Activated CD4-positive, alpha-beta memory T cell treated with anti-CD3 and anti-CD28 coated beads, Interleukin-2, amount 10 ng/mL, durations not matched to agents 7 days and 5 days (primary cell): ENCODE measurements at places on chromosomes 11 and 22.

DNA sequence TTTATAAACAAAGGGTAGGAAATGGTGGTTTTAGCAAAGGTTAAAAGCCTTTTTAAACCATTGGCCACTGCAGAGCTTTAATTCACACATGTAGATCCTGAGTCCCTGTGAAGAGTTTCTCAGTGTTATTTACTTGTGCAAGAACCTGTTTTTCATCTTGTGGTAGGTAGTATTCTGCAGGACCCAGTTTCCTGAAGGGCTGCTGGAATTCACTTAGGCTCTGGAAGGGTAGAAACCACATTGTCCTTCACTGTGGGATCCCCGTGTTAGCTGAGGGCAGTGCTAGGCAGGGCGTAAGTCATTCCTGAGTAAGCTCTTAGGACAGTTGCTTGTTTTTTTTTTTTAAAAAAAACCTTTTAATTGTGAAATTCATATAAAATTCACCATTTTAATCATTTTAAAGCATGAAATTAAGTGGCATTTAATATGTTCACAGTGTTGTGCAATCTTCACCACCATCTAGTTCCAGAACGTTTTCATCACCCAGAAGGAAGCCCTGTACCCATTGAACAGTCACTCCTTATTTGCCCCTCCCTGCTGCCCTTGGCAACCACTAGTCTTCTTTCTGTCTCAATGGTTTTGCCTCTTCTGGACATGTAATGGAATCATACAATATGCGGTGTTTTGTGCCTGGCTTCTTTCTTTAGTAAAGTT lies 77.7 kb downstream of the C22orf31 start:
- DNase-seq, result no peak

GRCh38 chr22:48742191-48742555 lies 1085.5 kb downstream of the BRD1 start:
- no peak for DNase-seq

- DNase-seq, result no peak
Measured at GRCh38 chr11:76880314-76880713, 19.6 kb downstream of the ACER3 start.

- DNase-seq, result no peak
Measured at GRCh38 chr11:37612146-37612545, 1014.1 kb upstream of the RAG2 start.

DNA sequence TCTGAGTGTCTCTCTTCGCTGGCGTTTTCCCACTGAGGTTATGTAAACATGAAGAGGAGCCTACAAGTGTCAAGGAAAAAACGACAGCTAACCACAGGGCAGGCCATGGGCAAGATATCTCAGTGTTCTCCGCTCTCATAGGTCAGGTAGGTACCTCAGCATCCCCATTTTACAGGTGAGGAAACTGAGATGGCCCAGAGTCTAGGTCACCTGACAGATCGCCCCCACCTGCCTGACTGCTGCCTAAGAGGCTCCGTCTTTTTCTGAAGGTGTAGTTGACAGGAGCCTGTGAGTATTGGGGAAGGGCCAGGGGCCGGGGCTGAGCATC lies 847 bp upstream of the NDUFA6 start:
- DNase-seq, result no peak

GRCh38 chr11:119772641-119773415 lies 43.8 kb upstream of the NECTIN1 start:
- no peak for DNase-seq

DNA sequence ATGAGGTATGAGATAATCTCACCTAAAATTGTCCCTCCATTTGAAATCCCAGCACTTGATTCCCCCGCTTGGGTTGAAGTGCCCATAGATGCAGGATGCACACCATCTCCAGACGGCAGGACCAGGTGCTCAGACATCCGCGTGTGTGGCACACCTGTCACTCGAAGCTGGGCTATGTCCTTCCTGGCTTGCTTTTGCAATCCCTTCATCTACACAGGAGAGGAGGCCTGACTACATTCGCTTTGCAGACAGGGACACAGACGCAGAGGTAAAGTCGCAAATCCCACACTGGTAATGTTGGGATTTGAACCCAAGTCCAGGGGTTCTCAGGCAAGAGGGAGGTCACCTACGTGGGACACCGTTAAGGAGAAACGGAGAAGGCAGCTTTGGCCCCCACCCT lies 7.2 kb upstream of the CYTH4 start:
- DNase-seq, result no peak

- DNase-seq, result no peak
Measured at GRCh38 chr11:84686716-84687115, 940.4 kb downstream of the DLG2 start.

GRCh38 chr11:123391646-123392348 lies 38.3 kb upstream of the GRAMD1B start:
- no peak for DNase-seq

DNA sequence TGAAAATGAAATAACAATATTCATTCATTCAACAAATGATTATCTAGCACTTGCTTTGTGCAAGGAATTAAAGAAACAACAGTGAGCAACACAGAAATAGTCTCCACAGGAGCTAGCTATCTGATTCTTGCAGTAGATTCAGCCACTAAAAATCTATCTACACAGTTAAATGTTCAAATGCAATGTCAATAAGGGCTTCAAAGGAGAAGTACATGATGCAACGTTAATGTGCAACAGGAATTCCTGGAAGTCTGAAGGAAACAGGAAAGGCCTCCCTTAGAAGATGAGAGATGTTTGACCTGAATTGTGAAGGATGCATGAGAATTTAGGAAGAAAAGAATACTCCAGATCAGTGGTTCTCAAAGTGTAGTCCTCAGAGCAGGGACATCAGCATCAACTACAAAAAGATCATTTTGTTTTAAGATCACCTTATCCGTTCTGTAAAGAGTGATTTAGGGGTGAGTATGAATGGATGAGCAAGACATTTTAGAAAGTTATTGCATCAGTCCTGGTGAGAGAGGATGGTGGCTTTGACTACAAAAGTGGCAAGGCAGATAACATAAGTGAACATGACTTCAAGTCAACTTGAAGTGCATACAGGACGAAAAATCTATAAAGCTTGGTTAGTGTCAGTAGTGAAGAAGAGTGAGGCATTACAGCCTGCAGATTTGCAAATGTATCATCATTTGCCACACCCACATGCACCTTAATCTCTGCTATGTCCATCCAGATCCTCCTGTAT lies 96.0 kb downstream of the ETS1 start:
- DNase-seq, result no peak

GRCh38 chr11:18106688-18107087 lies 806 bp upstream of the SAAL1 start:
- DNase-seq, result no peak
